ENCODE measurements at places on chromosomes 5 and 9.

DNA sequence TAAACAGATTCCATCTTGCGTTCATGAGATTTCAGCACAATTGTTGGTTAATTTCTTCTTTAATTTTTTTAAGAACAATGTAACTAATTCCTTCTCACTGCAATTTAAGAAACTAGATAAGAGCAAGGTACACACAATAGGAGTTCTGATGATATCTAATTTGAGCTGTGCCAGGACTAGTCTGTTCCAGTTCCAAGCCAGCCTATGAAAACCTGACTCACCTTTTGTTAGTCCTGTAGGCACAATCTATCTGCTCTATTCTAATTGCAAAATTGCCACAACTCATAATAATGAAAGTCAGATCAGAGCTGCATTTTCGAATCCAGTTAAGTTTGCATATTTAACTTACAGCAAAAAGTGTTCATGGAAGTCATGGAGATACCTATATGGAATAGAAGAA lies 494.1 kb upstream of the TUSC1 start:
- no peak for DNase-seq

GRCh38 chr5:131992370-131992769 lies 19.1 kb downstream of the ACSL6 start:
- DNase-seq: no peak

DNA sequence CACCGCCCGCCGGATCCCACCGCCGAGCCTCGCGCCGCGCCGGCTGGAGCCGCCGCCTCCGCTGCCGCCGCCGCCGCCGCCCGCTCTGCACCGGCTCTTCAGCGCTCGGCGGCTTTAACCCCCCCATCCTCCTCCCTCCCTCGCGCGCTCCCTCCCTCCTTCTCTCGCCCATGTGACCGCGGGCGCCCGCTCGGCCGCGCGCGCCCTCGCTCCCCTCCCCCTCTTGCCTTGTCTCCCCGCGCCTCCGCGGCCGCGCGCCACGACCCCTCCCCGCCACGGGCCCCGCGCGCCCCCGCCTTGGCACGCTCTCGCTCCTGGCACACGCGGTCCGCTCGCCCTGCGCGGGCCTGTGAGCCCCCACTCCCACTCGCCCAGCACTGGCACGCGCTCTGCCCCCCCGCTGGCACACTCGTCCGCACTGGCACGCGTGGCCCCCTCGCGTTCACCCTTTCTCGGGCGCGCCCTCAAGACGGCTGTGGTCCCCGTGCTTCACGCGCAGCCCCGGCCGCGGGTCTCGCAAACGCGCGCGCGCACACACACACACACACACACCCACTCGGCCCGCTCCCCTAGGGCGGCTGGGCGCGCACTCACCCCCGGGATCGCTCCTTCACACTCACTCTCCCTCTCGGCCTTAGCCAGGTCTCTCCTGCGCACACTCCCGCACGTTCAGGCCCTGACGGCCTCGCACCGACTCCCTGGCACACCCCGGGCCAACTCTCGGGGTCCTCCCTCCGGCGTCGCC lies at the start of gene CNTFR:
TSS of gene CNTFR (minus strand) at position 89 of the 745 bp plus-strand sequence. CDS start 20,743 bp downstream, outside the sequence.
- DNase-seq: no peak

GRCh38 chr9:135245482-135246247 lies 158.2 kb downstream of the OLFM1 start:
- no peak for DNase-seq

GRCh38 chr9:29213417-29214153 lies 1640.3 kb upstream of the C9orf72 start:
- no peak for DNase-seq

GRCh38 chr9:105333811-105334210 lies 89.4 kb downstream of the SLC44A1 start:
- DNase-seq: no peak

DNA sequence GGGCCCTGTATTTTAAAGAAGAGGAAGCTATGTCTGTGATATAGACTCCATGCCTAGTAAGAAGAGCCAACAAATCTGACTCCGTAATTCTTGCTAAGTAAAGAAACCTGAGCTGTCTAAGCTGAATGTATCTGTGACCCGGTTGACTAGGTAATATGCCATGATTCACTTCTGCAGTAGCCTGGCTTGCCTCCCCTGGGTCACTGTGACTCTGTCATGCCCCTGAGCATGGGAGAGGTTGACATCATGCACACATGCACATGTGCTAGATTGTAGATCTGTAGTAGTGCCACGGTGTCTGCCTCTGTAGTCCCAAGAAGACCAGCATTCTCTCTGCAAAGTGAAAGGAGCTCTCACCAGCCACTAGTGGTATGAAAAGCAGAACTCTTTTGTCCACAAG lies 9.1 kb downstream of the SLC22A5 start:
- DNase-seq: no peak

DNA sequence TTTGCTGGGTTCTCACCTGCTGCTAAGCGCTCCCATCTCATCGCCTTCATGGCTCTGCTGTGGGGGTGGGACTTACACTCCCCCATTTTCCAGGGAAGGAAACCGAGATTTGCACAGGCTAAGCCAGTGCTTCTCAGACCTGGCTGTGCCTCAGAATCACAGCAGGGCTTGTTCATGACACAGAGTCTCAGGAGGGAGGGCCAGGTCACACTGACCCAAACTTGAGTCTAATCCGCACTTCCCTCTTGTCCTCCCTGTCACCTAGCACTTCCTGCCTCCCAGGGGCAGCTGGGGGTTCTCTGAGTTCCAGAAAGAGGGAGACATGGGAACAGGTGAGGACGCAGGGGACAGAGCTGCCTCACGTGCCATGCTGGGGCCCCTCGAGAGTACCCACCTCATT lies 15.6 kb upstream of the IER5L start:
- DNase-seq: no peak

- no peak for DNase-seq
Measured at GRCh38 chr9:97596906-97597305, 36.3 kb downstream of the TSTD2 start.

Data from CD4-positive, alpha-beta T cell treated with Interleukin-4 for 4 hours (primary cell).